Chondrocyte (in vitro differentiated cells): ENCODE measurements at places on chromosomes 6 and 20.

DNA sequence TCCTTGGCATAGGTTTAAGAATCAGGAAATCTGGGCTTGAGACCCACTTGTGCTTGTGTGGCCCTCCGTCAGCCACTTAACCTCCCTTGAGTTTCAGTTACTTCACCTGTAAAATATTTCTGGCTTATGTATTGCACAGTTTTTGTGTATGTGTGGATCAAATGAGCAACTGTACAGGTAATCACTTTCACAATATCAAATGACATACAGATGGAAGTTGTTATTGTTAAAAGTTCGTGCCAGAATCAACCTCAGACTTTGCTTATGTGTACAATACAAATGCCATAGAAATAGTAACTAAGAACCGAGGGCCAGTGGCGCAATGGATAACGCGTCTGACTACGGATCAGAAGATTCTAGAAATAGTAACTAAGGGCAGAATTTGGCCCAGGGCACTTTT lies 65.6 kb upstream of the KIF13A start:
- DNase-seq = no peak

- DNase-seq = no peak
These were observed 45.1 kb downstream of the EPB41L2 start for GRCh38 chr6:131017962-131018361.

GRCh38 chr6:72048080-72048479 lies 161.7 kb downstream of the RIMS1 start:
- DNase-seq = no peak

GRCh38 chr20:47392721-47393073 lies 36.2 kb upstream of the ZMYND8 start:
- DNase-seq = no peak

DNA sequence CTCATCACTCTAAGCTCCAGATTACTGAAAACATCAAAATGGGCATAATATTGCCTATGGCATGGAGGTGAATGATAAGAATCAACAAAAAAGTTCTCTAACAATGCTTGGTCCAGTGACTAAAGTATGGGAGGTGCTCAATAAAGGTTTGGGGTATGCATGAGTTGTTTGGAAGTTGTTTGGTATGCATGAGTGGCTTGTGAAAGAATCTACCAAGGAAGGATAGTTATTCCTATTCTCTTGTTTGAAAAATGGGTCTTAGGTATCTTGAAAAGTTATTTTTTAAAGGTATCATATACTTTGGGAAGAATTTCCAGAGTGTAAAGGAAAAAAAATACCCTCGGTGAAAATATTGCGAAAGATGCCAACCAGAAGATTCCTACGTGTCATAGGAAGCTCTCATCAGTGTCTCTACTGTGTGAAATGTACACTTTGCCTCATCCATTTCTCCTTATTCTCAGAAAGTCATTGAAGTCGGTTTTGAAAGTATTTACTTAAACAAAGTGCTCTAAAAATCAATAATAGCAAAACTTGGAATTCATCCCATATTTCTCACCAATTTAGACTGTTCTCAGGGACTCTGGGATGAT lies 449.8 kb downstream of the ADGRB3 start:
- no peak for DNase-seq

- DNase-seq = no peak
These were observed 4.6 kb downstream of the PTPRK start for GRCh38 chr6:128515550-128516513.

DNA sequence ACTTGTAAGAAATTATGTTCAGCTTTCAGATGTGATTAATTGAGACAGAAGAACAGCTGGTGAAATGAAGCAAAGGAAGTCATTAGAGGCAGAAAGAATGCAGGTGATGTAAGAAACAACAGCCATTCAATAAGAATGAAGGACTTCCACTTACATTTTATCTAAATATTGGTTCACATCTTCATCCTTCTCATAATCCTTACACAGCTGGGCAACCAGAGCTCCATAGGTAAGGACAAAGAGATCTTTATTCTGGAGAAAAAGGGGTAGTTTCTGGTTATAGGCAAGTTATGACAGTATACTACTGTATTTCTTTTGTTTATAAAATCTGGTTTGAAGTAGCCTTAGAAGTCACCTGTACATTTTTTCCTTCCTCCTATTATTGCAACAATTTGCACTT lies 2.3 kb downstream of the TRAPPC3L start:
- no peak for DNase-seq

DNA sequence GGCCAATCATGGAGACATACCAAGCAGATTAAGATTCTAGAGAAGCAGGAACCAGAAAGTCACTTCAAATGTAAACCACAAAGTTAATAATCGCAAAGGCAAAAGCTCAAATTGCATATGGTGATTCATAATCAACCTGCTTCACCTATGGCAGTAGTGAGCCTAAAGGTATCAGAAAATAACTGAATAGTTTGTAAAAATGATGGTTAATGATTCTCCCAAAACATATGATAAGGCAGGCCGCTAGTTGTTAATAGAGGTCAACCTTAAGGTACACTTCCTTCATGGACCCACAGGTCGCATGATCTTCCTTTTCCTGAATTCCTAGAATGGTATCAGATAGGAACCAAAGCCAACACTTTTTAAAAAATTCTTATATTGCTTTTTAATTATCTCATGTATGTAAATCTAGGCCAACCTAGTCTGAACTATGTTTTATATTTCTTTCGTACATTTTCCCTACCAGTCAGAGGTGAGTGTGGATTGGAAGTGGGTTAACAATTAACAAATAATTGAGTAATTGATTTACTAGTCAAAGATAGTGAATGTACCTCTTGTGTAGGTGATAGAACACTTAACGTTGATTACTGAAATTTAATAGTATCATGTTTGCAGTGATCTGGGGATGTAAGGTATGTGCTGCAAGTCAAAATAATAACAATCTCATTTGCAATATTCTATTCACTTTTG lies 16.4 kb downstream of the TAAR2 start:
- DNase-seq = no peak

DNA sequence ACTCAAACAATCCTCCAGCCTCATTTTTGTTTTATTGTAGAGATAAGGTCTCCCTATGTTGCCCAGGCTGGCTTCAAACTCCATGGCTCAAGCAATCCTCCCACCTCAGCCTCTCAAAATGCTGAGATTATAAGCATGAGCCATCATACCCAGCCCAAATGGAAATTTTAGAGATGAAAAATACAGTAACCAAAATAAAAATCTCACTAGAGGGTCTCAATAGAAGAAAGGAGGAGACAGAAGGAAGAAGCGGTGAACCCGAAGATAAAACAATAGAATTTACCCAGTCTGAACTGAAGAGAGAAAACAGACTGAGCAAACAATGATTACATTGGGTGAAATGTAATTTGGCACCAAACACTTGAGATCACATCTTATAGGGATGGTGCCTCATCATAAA lies 16.7 kb upstream of the OLIG3 start:
- no peak for DNase-seq

DNA sequence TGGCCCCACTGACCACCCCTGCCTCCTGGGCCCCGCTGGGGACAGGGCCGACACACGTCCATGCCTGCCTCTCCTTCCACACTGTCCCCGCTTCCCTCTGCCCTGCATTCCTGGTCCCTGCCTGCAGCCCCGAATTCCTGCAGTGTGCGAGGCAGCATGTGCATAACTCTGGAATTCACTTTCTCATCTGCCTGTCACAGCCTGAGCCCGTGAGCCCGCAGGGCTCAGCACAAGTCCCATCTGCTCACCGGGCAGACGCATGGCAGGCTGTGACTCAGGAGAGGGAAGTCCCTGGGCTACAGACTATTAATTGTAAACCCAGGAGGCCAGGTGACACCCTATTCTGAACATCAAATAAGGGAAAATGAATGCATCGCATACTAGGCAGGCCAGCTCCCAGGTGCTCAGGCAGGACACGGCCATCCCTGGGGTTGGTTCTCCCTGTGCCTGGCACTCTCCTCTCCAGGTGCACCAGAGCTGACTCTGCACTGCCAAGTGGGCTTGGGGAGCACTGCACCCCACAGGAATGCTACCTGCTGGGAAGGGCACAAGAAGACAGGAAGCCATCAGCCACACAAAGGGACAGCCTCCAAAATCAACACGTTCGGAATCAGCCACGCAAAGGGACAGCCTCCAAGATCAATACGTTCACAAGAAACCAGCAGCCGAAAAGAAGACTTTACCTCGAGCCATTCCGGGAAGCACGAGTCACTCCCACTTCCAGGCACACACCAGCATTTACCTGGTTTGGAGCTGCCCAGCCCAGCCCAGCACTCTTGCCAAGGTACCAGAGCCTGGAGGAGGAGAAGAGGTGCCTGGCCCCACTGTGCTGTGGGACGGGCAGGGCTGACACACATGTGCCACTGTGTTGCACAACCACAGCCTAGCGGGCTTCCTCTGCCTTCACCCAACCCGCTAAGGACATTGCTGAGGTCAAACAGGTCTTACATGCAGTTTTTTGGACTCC lies 65.9 kb downstream of the DLL1 start:
- DNase-seq = no peak

DNA sequence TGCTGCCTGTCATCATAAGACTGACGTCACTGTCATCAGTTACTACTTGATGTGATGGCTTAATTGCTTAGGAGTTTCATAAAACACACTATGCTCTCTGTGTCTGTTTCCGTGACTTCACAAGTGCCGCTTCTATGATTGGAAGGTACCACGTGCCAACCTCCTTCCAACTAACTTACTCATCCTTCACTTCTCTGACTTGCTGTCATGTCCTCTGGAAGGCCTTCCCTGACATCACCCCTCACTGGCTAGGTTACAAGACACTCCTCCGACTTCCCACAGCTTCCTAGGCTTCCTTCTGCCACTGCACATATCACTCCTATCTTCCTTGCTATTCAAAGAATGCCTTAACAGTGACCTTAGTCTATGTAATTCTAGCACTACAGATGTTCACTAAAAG lies 20.4 kb downstream of the SERINC3 start:
- no peak for DNase-seq

- peak; percentile 77 for DNase-seq
These were observed 54.0 kb downstream of the TMEM242 start for GRCh38 chr6:157269261-157269794.

GRCh38 chr20:51862796-51863195 lies 60.5 kb upstream of the SALL4 start:
- no peak for DNase-seq

- no peak for DNase-seq
These were observed 43.3 kb upstream of the MRPS10 start for GRCh38 chr6:42260972-42261371.

GRCh38 chr20:61146023-61146422 lies 106.0 kb upstream of the CDH4 start:
- DNase-seq = no peak

GRCh38 chr6:75512591-75512990 lies 19.0 kb upstream of the FILIP1 start:
- no peak for DNase-seq

DNA sequence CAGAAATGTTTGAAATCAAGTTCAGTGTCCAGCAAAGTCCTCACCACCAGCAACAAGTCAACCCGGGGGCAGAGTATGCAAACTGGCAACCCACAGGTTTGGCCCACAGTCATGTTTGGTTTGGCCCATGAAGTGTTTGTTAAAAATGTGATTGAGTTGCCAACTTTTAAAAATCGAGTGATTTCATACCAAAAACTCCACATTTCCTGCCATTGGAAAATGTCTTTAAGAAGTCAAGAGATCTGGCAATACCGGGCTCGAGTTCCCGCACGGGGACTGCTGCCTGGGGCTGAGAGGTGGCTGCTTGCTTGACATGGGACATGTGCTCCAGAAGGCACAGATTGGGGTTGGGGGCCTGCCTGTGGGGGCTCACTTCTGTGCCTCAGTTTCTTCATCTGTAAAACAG lies 36.1 kb downstream of the PREX1 start:
- no peak for DNase-seq

GRCh38 chr6:26123675-26123946 lies 36.4 kb downstream of the HFE start:
- DNase-seq = no peak

DNA sequence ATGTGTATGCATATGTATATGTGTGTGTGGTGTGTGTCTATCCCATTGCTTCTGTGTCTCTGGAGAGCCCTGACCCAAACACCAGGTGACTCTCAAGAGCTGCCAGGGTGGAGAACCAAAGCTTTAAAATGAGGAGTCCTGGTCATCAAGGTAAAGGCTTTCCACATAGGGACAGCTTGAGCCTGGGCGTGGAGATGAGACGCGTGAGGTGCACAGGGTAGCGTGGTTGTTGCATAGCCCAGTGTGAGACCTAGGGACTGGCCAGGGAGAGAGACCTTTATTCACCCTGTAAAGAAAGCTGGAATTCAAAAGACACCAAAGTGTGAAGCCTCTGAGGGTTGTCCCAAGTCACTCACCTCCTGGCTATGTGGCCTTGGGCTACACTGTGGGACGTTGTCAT lies 149.1 kb downstream of the SYCP2 start:
- no peak for DNase-seq

- no peak for DNase-seq
These were observed 245.3 kb upstream of the FOXQ1 start for GRCh38 chr6:1066449-1067090.

DNA sequence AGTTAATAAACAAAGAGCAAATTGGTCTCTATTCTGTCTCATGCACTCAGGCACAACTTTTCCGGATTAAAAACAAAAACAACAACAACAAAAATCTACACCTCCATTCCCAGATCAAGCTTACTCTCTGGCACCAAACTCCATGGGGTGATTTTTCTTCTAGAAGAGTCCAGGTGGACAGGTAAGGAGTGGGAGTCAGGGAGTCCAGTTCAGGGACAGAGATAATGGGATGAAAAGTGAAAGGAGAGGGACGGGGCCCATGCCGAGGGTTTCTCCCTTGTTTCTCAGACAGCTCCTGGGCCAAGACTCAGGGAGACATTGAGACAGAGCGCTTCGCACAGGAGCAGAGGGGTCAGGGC lies 437 bp upstream of the HLA-A start:
- DNase-seq = no peak

GRCh38 chr6:56062836-56063235 lies 184.5 kb downstream of the COL21A1 start:
- DNase-seq = no peak

DNA sequence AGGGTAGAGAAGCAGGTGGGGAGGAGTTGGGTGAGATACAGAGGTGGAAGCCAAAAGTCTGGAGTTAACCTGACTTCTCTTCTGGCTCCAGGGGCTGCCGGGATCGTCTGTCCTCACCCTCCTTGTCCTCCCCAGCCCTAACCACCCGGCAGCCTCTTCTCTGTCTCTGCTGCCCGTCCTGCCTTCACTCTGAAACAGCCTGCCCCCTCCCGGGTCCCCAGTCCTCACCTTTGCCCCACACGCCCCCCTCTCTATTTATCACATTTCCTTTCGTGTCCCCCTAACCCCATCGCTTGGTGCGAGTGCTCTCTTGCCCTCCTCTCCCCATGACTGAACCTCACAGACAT lies 5.7 kb downstream of the RING1 start:
- no peak for DNase-seq

- DNase-seq = no peak
These were observed 79.9 kb upstream of the CCDC167 start for GRCh38 chr6:37579444-37580067.

- no peak for DNase-seq
These were observed 51.0 kb upstream of the IL20RA start for GRCh38 chr6:137095651-137096238.

- DNase-seq = no peak
These were observed 43.4 kb downstream of the DLGAP4 start for GRCh38 chr20:36349384-36350170.

DNA sequence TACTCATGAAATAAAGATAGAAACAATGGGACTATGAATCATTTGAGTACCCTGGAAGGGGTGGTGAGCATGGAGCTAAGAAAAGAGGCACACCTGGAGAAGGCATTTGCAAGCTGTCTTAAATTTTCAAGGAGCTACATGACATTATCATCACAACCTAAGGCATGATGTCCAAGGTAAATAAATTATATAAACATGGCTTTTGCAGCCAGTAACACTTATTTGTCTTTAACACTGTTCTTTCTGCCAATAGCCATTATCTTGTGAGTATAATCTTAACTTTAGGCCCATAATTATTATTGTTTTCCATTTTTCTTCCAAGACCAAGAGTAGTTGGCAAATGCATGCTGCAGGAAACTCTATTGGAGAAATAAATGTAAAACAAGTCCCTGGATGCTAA lies 63.7 kb downstream of the ALDH5A1 start:
- no peak for DNase-seq
